Activated naive CD4-positive, alpha-beta T cell treated with anti-CD3 and anti-CD28 coated beads for 36 hours (primary cell): ENCODE measurements at places on chromosomes 3 and 15.

DNA sequence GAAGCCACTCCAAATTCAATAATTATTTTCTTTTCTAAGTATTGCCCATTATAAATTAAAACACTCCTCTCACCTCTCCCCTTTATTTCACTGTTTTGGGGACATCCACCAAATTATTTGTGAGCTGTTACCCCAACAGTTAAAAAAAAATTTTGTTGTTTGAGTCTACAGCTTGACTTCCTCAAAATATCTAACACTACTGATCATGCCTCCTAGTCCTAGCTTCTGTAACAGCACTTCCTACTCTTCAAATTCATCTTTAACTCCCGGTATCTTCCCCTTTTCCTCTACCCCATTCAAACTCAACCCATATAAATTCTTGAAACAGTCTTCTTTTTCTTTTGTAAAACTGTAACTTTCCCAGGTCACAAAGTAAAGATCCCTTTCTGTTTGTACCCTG lies 15.9 kb downstream of the PARL start:
- no peak for DNase-seq

DNA sequence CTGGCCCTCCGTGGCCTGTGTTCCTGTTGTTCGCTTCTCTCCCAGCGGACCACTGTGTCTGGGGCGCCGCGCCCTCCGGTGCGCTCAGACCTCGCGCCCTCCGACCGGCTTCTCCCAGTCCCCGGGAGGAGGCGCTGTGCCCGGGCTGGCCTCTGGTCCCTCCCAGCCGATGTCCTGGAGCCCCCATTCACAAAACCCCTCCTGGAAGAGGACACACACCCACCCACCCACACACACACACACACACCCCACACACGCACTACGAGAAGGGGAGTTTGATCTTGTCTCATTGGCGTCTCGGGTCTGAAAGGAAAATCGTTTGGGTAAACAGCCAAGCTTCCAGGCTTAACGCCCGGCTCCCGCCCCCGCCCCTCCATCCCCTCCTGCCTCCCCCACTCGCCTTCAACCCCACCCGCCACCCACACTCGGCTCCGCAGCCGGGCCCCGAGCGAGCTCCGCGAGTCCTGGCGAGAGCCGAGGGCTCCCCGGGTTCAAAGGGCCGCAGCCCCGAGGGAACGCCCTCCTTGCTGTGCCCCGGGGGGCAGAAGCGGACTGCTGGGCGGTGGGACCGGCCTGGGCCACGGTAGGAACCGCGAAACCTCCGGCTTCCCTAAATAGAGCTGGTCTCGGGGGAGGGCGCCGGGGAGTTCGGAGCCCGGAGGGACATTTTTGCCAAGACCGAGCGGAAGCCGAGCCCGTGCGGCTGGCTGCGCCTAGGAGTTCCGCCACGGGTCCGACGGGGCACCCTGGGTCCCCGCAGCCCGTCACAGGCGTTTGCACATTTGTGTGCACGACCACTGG lies 23.6 kb downstream of the NR2F2 start:
- DNase-seq, result no peak

DNA sequence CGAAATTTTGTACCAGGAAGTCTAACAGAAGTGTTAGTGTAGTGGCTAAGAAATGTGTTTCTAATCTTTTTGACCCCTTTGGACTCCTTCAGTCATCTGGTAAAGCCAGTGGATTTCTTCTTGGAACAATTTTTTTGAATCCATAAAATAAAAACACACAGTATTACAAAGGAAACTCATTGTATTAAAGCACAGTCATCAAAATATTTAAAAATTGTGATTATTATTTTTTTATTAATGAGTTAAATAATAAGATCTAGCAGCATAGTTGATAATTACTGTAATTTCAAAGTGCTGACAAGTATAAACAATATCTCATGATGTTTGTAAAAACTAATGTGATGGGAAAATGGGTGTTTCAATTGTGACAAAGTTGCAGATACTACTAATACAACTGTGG lies 72.2 kb upstream of the LRRC3B start:
- DNase-seq, result no peak

DNA sequence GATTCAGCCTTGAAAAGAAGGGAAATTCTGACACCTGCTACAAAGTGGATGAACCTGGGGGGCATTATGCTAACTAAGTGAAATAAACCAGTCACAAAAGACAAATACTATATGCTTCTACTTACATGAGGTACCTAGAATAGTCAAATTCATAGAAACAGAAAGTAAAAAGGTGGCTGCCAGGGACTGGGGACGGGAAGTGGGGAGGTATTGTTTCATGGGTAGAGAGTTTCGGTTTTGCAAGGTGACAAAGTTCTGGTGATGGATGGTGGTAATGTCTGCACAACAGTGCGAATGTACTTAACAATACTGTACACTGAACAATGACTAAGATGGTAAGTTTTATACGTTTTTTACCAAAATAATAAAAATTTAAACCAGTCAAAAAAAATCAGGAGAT lies 4.8 kb downstream of the IDH2 start:
- DNase-seq, result peak; percentile 86

DNA sequence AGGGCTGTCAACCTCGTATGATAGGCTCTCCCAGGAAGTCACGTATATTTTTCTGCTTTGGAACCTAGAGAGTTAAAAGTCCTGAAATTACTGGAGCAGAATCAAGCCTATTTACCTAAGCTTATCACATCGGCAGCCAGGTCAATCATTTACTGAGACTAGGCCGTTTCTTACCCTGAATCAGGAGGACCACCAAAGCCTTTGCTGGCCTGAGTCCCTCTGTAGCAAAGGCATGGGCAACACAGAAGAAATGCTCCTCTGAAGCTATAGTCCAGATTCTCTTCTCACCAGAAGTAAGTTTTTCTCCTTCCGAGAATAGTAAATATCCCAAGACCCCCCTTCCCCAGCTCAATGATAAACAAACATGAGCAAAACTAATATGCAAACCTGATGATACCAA lies 125.9 kb upstream of the PHLDB2 start:
- DNase-seq, result no peak

GRCh38 chr3:158494673-158495072 lies 76.3 kb upstream of the MLF1 start:
- no peak for DNase-seq

DNA sequence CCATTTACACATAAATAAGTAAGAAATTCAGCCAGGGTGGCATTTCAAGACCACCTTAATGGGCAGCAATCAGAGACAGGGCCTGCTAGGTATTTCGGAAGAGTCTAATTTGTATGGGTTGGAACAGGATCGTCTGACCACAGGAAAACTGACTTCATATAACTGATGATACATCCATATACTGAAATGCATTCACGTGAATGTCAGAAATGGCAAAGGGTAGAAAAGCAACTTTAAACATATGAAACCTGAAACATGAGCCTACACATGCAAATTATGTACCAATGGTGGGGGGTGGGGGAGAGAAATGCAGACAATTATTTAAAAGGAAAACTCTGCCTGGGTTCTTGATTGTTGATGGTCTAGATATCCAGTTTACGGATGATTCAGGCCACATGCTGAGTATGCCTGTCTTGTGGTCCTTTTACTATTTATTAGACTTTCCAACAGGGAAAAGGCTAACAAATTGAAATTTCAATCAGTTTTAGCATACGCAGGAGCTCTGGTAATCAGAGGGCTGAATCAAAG lies 582.2 kb downstream of the FOXP1 start:
- DNase-seq, result no peak

GRCh38 chr15:68313501-68314410 lies 36.2 kb downstream of the FEM1B start:
- DNase-seq, result no peak

GRCh38 chr3:135915206-135915605 lies 50.3 kb upstream of the PPP2R3A start:
- DNase-seq, result no peak

- no peak for DNase-seq
Observed at GRCh38 chr3:14329116-14329830, 73.1 kb upstream of the SLC6A6 start.

DNA sequence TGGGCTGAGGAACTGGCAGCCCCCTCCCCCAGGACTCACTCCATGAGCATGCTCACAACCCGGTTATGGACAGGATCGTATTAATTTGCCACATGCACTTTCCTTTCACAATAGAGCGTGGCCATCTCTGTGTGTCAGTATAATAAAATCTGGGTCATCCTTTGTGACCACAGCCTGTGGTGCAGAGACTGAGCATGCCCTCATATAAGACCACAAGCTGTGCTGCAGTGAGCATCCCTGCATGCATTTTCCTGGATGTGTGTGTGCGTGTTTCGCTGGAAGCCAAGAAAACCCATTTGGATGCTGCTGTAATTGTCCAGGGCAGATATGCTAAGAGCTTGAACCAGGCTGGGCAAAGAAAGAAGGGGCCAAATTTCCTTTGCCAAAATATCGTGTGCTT lies 39.7 kb downstream of the CYP11A1 start:
- DNase-seq, result no peak

- DNase-seq, result no peak
Observed at GRCh38 chr3:123275691-123276090, 73.9 kb downstream of the SEC22A start.

DNA sequence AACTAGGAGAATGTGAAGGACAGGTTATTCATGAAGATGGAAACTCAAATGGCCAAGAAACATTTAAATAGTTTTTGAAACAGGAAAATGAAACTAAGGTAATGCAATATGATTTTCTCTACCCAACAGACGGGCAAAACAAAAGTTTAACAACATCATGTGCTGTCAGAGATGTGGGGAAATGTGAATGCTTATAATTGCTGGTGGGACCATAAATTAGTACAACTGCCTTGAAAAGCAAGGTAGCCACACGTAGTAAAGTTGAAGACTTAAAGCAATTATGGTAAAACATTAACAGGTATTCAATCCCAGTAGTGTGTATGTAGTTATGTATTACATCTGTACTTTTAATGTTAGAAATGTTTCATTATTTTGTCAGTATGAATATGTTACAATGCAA lies 57.0 kb upstream of the C3orf80 start:
- no peak for DNase-seq

GRCh38 chr3:71850654-71851053 lies 65.7 kb upstream of the PROK2 start:
- DNase-seq, result no peak

GRCh38 chr3:109973733-109974132 lies 636.4 kb upstream of the DPPA4 start:
- no peak for DNase-seq

- no peak for DNase-seq
Observed at GRCh38 chr3:150871192-150871591, 34.0 kb downstream of the MINDY4B start.

GRCh38 chr15:89649716-89650115 lies 5.6 kb downstream of the KIF7 start:
- no peak for DNase-seq

DNA sequence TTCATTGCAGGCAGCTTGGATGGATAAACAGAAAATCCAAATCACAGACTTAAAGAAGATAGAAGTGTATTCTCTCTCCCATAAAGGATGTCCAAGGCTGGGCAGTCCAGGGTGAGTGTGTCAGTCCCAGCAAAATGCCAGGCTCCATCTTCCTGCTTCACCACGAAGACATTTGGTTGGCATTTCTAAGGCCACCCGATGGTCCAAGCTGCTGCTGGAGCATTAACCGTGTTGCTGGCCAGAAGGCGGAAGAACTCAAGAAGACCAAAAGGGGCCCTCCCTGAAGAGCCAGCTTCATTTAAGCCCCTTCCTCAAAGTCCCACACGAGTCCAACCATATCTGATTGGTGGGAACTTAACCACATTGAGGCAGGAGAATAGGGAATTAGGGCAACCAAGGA lies 3.0 kb upstream of the CYP11A1 start:
- no peak for DNase-seq

GRCh38 chr3:46442576-46443530 lies 21.9 kb downstream of the LTF start:
- DNase-seq, result no peak

- DNase-seq, result no peak
Observed at GRCh38 chr3:125191730-125192129, 20.8 kb downstream of the SLC12A8 start.

- no peak for DNase-seq
Observed at GRCh38 chr3:31934018-31934417, 47.0 kb downstream of the OSBPL10 start.

GRCh38 chr3:16936676-16937230 lies 52.0 kb downstream of the PLCL2 start:
- DNase-seq, result no peak

DNA sequence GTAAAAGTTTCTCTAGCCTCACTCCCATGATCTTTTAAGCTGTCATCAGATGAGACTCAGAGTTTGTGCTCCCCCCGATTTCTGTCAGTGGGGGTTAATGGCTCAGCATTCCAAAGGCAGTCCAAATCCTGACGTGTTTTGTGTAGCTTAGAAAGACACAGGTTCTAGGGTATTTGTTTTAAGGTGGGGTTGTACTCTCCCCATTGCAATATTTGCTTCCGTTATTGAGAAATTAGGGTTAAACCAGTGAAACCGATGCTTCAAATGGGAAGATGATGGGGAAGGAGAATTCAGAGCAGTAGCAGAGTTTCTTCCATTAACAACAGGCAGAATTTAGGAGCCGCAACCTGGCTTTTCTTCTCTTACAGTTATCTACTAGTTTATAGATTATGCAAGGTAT lies 3.4 kb downstream of the PIGB start:
- DNase-seq, result no peak

- DNase-seq, result no peak
Observed at GRCh38 chr3:155956508-155957411, 86.3 kb downstream of the GMPS start.

DNA sequence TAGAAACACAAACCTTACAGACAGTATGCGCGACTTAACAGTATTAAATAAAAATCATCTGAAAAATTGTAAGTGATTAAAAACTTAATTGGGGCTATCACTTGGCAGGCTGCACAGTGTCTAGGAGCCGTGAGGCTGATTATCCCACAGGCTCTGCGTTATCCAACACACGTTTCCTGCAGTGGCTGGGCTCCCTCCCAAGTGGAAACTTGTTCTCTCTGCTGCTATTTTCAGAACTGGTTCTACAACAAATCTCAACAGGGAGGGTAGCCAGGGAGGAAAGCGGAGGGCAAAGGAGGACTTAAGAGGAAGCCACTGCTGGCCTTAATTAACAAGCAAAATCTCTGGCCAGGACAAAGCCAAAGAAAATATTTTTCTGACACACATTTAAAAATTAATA lies 555.2 kb downstream of the MAGI1 start:
- DNase-seq, result no peak

GRCh38 chr15:40498891-40499290 lies 28.1 kb downstream of the CHST14 start:
- no peak for DNase-seq
